ENCODE measurements at places on chromosomes 6 and 20.

DNA sequence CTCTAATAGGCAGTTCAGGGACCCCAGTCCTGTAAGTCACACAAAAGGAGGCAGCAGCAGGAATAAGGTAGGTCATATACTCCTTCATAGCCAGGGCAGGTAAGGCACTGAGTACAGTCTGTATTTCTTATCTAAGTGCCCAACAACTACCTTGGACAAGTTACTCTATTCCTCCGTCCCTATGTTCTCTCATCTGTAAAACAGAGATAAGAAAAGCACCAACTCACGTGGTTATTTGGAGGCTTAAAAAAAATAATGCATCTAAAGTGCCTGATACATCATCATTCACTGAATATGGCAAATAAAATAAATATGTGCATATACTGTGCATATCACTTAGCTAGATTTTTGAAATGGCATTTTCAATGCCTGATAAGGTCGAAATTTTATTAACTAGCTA is 298.1 kb upstream of the CDYL start:
- DNase-seq: no peak

DNA sequence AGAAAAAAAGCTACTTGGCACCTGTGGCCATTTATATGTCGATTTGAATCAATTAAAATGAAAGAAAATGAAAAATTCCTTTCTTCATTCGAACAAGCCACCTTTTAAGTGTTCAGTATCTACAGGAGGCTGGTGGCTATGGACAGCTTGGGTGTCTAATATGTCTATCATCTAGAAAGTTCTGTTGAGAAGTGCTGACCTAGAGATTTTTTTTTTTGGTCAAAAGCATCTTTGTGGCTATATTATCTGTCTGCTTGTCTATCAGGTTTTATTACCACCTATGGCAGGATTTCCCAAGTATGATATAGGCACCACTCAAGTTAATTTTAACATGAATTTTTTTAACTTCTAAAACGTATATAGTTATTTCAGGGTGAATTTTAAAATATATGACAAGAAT is 250.8 kb downstream of the TSHZ2 start:
- DNase-seq: no peak

DNA sequence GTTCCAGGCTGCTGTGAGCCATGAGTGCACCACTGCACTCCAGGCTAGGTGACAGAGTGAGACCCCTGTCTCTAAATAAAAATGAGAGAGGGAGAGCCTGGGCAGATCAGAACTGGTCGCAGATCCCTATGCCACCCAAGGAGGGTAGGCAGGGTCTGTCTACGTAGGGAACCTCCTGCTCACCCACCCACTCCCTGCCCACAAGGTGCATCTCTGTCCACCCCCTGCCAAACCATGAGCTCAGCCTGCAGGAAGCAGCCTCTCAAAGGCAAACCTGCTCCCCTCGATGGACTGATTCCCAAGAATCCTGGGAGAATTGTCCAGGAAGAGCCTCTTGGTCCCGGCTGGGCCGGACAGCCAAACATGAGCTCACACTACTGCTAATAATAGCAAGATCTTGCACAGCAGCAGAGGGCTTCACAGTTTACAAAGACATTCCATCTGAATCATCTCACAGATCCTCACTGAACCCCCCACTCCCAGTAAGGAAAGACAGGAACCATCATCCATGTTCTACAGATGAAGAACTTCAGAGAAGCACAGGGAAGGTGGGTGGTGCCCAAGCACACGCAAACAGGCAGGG is 27.8 kb upstream of the TLDC2 start:
- no peak for DNase-seq

DNA sequence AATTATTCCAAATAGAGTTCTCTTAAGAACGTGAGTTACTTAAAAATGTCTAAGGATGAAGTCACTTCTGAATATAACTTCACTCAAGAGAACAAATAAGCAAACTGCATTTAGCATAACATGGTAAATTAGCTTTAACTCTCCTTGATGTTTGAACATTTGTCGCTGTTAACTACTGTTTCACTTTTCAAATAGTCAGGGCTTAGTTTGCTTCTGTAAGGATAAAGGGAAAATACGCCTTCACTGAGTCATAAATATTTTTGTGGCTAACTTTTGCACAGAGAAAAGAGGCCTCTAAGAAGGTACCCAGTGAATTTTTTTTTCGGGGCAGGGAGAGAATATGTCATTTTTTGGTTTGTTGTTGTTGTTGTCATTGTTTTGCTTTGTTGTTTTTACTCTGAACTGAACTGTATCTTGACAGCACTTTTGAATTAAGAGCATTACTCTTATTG is 8.1 kb downstream of the PTPN1 start:
- DNase-seq: no peak

DNA sequence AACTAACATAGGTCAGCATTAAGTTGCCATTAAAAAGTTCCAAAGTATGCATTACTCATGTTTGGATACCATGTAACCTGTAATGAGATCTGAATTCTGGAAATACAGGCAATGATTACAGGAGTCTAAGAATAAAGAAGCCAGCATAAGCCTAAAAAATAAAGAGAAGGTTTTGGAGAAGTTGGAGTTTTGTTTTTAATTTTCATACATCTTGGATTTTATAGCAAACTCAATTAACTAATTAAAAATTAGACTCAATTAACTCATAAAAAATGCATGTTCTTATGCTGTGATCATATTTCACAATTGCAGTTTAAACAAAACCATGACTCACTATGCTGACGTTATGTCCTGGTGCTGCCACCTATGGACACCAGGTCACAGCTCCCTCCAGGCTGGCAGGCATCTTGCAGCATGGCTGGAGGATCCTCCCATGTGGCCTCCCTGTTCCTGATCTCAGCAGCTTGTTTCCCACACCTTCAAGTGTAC is 648.8 kb upstream of the AGPAT4 start:
- no peak for DNase-seq

GRCh38 chr20:46928580-46929132 is 34.0 kb downstream of the EYA2 start:
- DNase-seq: no peak

DNA sequence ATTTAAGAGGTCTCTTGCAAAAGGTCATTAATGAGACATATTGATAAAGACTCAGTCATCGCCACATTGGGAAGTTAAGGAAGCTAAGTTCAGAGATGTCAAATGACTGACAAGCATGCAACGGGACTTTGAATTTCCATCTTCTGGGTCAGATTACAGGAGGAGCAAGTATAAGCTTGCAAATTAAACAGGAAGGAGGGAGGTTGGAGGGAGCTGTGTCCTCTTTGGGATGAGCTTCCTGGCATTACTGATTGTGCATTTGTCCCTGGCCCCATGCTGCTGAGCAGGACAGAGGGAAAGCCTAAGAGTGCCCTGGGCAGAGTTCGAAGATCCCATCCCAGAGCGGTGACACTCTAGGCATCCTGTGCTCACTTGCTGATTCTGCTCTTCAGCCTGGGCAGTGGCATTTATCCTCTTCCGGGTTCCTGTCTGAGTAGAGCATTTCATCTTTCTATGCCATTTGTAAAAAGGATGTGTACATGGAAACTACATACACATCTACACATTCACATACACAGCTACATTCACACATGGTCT is 40.5 kb downstream of the SLC22A1 start:
- DNase-seq: no peak

DNA sequence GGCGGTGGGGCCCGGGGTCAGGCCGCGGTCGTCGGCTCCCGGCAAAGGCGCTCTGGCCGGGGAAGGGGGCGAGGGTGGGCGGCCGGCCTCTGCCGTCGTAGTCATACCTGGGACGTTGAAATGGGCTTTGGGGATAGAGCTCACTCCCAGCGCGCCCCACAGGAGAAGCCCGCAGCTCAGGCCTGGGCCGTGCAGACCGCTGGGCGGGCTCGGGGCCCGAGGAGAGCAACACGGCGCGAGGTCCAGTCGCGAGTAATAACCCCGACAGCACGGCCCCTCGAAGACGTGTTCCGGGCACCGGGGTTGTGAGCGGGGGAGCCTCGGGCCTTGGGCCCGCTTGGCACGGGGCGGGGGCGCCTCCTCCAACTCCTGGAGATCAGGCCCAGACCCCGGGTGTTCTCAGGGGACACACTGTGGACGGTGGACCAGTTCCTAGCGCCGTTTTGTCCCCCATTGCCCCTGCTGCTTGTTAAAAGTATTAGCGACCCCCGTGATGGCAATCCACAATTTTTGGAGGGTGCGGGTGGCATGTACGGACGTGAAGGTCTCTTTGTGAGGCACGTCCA is 10.9 kb downstream of the FOXC1 start:
- DNase-seq: no peak
